ENCODE measurements at places on chromosomes 2 and 18.

- no peak for DNase-seq
Measured at GRCh38 chr18:28366676-28367075, 189.7 kb upstream of the CDH2 start.

- DNase-seq: no peak
Measured at GRCh38 chr2:159545085-159545484, 71.3 kb downstream of the BAZ2B start.

DNA sequence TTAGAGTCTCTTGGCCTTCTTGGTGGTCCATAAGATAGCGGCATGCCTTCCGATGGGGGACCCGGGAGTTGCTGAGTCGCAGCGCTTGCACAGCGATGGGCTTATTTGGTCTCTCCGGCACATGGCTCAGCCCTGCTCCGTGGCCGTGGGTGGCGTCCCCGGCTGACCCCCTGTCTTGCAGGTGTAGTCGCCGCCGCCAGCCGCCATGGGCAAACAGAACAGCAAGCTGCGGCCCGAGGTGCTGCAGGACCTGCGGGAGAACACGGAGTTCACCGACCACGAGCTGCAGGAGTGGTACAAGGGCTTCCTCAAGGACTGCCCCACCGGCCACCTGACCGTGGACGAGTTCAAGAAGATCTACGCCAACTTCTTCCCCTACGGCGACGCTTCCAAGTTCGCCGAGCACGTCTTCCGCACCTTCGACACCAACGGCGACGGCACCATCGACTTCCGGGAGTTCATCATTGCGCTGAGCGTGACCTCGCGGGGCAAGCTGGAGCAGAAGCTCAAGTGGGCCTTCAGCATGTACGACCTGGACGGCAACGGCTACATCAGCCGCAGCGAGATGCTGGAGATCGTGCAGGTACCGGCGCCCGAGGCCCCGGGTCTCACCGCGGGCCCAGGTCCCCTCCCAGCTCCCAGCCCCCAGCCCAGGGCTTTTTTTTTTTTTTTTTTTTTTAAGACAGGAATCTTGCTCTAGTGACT is 28.4 kb downstream of the ODC1 start:
- no peak for DNase-seq

DNA sequence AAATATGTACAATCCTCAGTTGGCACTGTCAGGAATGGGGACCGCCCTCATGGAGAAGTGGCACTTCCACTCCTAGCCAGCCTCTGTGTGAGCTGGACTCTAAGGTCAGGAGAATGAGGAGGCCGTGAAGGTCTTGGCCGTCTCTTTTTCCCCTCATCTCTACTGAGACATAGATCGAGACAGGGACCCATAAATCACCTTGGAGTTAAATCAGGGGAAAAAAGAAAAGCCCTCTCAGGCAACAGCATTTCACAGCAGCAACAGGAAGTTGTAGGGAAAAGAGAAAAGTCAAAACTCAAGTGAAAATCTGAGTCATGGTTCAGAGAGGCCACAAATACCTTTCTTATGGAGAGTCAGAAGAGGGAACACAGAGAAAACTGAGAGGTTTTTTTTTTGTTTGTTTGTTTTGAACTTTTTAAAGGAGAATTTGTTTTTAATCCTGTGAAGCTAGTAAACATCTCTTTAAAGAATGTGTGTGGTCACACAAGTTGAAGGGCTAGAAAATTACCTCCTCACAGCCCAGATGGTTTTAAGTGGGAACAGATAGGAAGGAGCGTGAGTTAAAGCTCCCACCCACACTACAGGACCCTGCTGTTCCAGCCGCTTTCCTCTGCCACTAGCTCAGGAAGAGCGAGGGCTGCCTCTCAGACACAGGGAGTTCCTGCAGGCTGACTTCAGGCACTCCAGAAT is 30.6 kb upstream of the CYP1B1 start:
- peak; percentile 39 for DNase-seq

GRCh38 chr2:14905571-14905970 is 273.1 kb downstream of the LRATD1 start:
- DNase-seq: no peak

GRCh38 chr2:187618813-187619212 is 64.6 kb upstream of the TFPI start:
- DNase-seq: no peak

Data from suppressor macrophage (primary cell).